Cerebellar cortex (tissue), 1 donor: ENCODE measurements at places on chromosomes 1 and 21.

- no peak for DNase-seq
Measured at GRCh38 chr1:35968396-35968795, 37.5 kb downstream of the AGO3 start.

DNA sequence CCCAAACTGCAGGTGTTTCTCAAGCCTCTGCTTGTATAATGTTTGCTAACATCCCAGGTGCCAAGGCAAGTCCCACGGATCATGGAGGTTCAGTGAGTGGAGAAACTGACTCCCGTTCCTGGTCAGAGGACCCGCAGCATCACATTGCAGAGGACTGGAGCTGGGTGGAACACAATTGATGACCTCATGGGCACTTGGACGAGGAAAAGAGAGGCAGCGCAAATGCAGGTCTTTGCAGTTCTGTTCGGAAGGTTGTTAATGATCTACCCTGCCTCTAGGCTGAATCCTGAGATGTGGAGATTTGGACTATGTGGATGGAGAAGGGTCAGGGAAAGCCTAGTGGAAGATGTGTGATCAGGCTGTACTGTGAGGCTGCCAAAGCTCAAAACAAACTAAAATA, 192.9 kb downstream of the DUSP10 start:
- no peak for DNase-seq

DNA sequence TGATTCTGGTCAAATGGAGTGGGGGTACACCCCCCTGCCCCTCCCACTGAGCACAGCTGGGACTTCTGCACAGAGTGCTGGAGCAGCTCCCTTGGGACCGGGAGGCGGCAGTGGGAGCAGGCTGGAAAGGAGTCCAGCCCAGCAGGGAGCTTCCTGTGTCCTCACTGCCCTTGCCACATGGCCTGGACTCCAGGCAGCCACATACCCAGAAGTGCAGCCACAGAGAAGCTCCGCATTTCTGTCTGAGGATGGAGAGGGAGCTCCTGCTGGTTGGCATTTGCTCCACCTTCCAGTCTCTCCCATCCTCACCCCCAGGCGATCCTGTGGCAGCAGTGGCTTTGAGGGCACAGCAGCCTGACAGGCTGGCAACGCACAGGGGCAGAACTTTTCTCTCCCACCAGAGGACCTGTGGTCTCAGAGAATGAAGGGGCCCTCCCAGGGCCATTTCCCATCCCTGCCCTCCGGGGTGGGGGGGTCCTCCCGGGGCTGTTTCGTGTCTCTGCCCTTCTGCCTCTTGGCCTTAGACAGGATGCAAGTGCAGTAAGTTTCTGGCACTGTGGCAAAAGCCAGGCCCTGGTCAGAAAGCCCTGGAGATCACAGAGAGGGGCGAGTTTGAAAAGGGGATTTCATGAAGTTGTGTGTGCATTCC, 103.6 kb upstream of the COL6A1 start:
- DNase-seq = no peak

GRCh38 chr1:224357626-224358124, 996 bp downstream of the CNIH4 start:
- DNase-seq = no peak

DNA sequence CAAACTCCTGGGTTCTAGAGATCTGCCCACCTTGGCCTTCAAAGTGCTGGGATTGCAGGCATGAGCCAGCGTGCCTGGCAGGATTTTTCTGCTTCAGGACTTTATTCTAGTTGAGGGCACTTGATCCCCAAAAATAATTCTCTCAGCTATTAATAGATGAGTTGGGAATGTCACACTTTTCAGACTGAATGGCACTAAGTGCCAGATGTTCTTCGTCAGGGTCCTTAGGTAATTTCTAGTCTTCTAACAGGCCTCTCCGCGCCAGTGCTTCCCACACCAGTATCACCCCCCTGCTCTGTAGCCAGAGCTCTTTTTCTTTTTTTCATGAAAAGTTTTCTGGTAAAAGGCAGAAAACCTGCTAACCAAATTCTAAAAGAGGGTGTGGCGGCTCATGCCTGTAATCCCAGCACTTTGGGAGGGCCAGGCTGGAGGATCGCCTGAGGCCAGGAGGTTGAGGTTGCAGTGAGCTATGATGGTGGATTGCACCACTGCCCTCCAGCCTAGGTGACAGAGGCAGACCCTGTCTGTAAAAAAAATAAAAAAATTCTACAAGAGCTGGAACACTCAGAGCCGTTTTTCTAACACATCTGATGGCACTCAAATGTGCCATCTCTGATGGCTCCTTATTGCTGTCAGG, 6.1 kb upstream of the SARS1 start:
- no peak for DNase-seq

DNA sequence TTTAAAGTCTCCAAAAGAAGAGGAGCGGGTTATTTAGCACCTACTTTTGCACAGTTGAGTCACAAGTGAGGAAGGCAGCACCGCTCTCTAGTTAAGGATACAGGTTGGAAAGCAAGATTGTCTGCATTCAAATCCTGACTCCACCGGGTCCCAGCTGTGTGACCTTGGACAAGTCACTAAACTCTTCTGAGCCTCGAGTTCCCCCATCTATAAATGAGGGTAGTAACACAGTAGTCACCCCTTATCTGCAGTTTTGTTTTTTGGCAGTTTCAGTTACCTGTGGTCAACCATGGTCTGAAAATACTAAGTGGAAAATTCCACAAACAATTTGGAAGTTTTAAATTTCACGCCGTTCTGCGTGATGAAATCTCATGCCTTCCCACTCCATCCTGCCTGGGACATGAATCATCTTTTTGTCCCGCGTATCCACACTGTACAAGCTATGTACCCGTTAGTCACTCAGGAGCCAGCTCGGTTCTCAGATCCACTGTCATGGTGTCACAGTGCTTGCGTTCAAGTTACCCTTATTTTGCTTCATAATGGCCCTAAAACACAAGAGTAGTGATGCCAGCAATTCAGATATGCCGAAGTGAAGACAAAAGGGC, 49.4 kb downstream of the CAPZB start:
- DNase-seq = no peak

- no peak for DNase-seq
Measured at GRCh38 chr1:64518692-64519481, 49.0 kb downstream of the CACHD1 start.

DNA sequence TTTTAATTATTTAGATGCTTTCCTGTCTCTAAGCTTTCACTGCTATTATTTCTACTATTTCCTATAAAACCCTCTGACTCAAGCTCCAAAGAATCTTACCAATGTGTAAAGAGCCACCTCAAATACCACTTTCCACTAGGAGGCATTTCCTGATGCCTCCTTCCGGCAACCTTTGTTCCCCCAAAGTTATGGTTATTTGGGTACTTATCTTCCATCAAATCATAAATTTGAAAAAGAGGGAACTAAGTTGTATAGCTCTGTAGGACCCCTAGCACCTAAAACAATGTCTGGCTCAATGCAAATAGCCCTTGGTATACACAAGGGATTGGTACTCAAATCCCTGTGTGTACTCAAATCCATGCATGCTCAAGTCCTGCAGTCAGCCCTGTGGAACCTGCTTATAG, 79.6 kb downstream of the NME7 start:
- peak; percentile 6 for DNase-seq

GRCh38 chr21:40244981-40245380, 377.7 kb downstream of the PCP4 start:
- no peak for DNase-seq

DNA sequence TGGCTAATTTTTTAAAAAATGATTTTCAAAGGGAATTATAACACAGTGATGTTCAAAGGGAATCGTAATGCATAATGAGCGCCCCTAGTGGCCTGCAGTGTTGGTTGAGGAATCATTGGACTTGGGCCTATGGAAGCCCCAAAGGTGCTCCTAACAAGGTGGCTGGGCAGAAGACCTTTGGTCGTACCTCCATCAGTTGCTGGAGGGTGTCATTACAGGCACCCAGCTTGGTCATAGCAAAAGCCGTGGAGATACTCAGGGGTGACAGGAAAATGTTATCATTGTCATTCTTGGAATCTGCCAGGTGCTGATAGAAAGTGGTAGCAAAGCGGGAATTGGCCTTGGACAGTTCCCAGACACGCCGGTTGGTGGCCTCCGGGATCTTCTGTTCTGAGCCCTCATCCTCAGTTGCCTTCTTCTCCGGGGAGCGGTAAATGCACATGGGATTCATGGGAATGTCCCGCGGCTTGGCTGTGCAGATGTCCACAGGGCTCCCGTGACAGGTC, 2.7 kb downstream of the SERPINC1 start:
- DNase-seq = peak; percentile 17

- DNase-seq = peak; percentile 72
Measured at GRCh38 chr1:43414634-43415223, 25.0 kb downstream of the SZT2 start.

DNA sequence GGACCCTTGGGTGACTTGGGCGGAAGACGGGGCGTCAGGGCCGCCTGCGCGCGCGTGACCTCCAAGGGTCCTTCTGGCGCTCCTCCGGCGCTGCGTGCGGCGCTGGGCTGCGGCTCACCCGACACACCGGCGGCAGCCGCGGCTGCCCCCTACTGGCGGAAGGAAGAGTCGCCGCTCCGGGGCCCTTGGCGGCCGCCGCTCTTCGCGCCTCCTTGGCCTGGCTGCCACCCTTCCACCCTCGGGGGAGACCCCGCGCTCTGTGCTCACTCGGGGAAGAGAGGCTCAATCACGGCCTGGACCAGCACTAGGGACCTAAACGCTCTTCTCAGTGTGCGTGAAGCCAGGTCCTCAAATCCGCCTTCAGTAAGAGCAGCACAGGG, 89.7 kb downstream of the DMRTA2 start:
- peak; percentile 15 for DNase-seq

DNA sequence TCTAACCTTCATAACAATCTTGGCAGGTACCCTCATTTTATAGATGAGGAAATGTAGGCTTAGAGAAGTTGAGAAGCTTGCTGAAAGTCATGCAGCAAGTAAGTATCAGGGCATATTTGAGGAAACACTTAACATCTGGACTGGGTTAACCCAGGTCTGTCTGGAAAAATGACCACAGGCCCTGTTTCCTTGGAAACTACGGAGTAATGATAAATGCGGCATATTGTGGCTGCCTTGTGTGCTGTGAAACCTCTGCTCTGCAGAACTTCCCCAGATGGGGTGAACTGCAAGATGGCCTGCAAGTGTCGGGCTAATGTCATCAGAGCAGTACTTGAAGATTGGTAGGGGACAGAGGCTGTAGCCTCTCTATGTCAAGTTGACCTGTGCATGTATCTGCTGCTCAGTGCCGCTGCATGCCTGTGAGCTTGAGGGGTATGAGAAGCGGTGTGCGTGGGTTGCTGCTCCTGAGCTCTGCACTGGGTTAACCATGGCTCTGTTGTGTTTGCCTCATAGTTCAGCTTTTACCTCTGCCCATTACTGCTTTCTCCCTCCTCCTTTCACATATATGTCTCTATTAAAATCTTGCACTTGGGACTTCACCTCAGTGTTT, 83.1 kb downstream of the WDR3 start:
- DNase-seq = no peak

GRCh38 chr1:38444770-38445442, 398.3 kb upstream of the POU3F1 start:
- DNase-seq = no peak
